ENCODE measurements at places on chromosomes 12 and 14.

- no peak for DNase-seq
Measured at GRCh38 chr12:62963486-62964041, 28.6 kb upstream of the PPM1H start.

- DNase-seq: no peak
Measured at GRCh38 chr14:35752380-35752779, 56.7 kb downstream of the RALGAPA1 start.

GRCh38 chr12:100967189-100967588 is 172.6 kb downstream of the ANO4 start:
- DNase-seq: no peak

DNA sequence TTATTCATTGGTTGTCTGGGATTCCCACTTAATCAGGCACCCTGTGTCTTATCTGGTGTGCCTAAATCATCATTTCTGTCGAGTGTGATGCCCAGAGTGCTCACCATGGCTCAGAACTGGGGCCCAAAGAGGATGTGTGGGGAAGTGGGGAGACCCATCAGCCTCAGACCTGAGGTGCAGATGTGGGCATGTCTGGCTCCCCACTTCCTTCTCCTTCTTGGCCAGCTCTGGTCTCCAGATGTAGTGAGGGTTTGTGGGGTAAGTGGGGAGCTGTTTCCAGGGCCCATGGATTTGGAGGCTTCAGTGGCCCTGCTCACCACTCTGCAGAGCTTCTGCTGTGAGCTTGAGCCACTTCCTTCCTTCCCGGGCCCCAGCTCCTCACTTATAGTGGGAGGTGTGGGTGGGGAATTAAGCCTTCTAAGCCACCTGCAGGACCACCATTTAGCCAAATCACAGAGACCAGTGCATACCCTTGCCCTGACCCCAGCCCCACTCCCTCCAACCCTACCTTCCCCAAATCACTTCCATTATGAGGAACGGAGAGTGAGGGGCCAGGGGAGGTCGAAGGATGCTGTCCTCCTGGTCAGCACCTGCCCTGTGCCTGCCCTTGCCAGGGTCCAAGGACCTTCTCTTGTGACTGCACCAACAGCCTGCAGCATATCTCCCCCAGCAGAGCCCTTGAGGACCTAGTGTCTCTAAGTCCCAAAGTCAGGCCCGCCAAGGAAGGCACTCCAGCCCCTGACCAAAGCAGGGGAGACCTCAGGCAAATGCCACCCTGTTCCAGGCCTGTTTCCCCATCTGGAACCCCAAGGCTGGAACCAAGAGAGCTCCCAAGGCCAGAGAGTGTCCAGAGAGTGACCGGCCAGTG is 278.2 kb upstream of the RTL1 start:
- DNase-seq: no peak

DNA sequence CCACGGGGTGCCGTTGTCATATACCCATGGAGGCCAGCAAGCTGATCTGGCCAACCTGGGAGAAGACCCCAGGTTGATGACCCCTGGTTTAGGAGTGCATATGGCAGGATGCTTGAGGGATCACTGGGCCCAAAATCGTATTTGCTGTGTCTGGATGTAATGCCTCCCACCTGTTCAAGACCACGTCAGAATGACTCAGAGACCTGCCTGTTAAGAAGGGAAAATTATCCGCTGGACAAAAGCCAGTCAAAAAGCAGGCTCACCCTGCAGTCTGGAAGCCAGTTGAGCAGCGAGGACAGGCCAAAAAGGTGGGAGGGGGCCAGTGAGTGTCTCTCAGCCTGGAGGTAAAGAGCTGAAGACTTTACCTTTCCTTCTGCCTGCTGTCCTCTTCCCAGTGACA is 449.2 kb downstream of the DPF3 start:
- DNase-seq: no peak

DNA sequence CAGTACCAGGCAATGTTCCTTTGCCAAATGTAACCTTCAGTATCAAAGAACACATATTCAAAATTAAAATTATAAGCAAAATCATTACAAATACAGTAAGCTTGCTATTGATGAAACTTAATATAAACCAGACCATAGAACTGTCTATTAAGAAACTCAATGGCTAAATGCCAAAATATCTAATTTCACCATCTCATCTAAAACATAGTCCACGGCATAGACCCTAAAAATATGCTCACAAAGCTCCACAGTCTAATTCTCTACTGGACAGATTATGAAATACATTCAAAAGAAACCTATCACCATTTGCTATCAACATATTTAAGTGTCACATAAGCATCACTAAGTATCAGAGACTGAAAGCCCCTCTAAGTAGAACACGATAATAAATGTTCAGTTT is 25.2 kb downstream of the DUSP16 start:
- no peak for DNase-seq

DNA sequence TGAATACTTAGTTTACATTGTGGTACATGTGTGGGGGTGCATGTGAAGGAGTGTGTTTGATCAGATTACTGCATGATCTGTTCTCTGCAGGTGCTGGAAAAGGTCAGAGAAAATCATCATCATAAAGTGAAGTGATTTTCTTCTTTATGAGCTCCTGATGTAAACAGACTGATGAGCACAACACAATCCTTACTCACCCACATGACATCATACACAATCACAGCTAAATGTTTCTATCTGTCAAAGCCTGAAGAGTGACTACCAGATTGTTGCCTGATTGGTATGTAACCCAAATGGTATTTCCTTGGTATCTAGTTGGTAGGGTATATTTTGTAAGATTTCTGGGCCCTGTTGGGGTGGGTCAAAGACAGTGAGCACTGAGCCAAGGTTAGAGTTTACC is 270.8 kb downstream of the FOXG1 start:
- DNase-seq: no peak

DNA sequence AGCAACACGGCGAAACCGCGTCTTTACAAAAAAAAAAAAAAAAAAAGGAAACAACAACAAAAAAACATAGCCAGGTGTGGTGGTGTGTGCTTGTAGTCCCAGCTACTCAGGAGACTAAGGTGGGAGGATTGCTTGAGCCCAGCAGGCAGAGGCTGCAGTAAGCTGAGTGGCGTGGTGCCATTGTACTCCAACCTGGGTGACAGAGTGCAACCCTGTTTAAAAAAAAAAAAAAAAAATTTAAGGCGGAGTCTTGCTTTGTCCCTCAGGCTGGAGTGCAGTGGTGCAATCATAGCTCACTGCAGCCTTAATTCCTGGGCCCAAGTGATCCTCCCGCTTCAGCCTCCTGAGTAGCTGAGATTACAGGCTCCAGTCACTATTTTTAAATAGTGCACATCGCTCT is 18.2 kb upstream of the FIGNL2 start:
- DNase-seq: no peak

DNA sequence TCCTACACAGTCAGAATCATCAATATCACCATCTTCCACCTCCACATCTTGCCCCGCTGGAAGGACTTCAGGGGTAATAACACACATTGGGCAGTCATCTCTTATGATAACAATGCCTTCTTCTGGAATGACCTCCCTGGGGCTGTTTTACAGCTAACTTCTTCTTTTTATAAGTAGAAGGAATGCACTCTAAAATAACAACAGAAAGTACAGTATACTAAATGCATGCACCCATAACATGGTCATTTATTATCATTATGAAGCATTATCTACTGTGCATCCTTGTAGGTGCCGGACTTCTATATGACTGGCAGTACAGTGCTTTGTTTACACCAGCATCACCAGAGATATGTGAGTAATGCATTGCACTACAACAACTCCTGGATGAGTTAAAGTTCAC is 19.0 kb upstream of the NUAK1 start:
- DNase-seq: no peak

DNA sequence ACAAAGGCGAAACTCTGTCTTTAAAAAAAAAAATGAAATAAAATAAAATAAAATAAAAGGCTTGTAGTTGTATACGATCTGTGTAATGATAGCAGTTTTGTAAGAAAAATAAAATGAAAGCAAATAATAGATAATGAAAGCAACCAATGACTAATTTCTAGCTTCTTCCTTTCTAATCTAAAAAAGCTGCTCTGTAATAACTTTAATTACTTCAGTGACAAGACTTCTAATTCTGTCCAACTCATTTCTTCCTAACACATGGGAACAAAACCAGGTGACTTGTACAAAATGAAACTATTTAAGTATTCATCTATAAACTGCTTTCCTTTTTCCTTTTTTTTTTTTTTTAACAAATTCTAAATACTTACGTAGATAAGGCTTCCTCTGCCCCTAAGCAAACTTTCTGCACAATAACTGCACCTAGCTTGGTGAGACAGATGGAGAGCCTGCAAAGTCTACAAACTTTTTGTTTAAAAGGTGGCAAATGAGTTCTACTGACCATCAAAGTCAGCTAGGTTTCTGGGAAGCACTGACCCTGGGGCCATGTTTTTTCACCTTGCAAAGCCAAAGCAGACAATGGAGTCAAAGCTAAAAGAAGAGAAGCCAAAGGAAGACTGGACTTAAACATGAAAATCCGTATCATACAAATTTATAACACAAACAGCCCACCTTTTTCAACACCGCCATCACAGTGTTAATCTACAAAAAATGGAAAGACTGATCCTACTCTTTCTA is 28.2 kb downstream of the DENND5B start:
- no peak for DNase-seq

DNA sequence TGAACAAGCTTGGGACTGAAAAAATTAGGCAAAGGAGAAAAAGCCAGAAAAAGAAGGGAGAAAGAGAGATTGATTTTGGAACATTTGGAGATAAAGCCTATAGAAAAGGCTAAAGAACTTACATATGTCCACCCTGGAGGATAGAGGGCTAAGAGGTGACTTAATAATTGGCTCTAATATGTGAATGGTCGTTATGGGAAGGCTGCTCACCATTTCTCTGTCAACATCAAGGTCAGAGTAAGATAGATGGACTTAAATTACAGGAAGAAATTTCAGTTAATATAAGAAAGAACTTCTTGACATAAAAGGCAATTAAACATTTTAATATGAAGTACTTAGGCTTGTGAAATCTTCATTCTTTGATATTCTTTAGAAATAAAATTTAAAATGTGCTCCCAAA is 238.6 kb downstream of the TRHDE start:
- no peak for DNase-seq

DNA sequence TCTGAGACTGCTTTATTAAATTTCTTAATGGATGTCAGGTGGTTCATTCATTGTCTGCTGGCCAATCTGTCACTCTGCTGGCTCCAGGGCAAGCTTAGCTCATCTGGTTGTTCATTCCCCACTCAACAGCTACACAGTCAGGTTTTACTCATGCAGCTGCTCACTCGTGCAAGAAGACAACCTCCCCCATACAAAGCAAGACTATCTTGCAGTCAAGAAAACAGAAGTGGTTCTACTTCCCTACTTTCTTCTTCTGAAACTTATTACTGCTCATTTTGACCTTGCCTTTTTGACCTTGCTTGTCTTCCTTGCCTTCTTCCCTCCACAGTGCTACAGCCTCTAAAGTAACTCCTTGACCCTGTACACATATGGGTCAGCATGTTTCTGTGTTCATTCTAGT is 277.9 kb downstream of the SSPN start:
- DNase-seq: no peak

- DNase-seq: no peak
Measured at GRCh38 chr14:106038263-106038662, 511.9 kb downstream of the TMEM121 start.

DNA sequence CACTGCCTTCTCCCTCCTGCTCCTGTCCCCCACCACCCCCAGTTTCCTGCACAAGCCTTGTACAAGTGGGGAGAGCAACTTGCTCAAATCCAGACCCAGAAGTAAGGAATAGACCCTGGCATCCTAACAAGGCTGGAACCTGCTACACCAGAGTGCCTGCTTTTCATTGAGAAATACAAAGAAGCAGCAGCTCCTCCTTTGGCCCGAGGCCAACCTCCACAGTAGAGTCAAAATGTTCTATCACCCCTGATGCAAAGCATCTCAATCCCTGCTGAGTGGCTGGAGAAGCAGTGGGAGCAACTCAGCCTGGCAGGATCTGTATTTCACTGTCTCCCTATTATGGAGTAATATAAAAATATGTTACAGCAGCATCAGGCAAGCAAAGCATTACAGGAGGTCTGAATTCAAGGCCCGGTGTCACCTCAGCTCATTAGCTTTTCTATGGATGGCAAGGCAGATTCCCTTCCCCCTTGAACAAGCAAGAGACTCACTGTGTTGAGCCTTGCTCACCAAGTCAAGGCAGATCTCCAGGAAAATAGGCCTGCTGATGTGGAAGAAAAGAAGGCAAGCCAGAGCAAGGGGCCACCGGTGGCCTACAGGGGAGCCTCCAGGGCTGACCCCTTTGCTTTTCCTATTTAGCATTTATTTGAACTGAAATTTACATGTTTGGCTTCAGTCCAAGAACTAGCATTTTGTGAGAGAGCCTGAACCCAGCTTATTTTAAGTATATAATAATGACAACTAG is 186.3 kb upstream of the EGLN3 start:
- no peak for DNase-seq

DNA sequence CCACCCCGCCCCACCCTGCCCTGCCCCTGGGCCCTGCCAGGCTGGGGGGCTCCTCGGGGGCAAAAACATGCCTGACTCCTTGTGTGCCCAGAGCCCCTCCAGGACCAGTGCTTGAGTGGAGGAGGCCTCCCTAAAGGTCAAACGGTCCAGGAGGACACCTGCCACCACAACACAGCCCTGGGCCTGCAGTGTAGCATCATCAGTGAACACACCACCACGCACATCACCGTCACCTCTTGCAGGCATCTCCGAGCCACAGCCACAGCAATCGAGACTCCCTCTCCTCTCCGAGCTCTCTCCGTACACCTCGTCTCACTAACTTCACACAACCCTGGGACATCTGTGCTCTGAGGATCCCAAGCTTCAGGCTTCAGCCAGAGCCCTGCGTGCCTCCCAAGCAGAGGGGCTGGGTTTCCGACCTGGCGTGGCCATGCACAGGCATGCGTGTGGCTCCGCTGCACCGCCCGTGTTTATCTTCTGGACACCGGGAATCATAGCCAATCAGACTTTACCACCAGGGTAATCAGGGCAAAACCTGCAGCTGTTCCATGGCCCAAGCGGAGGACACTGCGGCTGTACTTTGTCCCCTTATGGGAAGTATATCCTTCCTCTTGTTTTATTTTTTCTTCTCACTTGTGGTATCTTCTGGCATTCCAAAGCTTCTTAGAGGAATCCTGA is 6.2 kb upstream of the DIO3 start:
- no peak for DNase-seq

- DNase-seq: no peak
Measured at GRCh38 chr14:65228436-65228835, 126.1 kb upstream of the MAX start.

DNA sequence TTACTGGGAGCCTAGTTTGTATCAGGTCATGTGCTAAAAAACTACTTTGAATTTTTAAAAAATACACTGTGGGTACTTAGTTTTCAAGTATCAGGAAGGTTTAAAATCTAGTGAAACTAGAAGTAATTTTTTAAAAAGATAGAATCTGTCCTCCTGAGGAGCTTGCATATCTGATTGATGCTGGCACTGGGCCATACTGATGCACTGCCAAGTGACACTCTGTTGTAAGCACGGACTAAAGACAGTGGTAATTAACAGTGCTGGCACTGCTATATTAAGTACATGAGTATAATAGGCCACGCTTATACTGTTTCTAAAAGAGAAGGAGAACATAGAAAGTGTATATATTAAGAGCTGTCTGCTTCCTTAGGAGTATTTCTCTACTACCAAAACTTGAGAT is 10.0 kb upstream of the TBC1D30 start:
- DNase-seq: no peak

Data from stimulated activated CD8-positive, alpha-beta memory T cell treated with anti-CD3 and anti-CD28 coated beads, Interleukin-4, amount 100 ng/mL, for 48 hours (primary cell).